Left kidney (tissue), 8 donors: ENCODE measurements at places on chromosomes 5 and 9.

GRCh38 chr9:128712451-128713410 lies 10.4 kb downstream of the PKN3 start:
- DNase-seq, result no peak

GRCh38 chr5:109316634-109317033 lies 93.1 kb downstream of the PJA2 start:
- DNase-seq, result no peak

DNA sequence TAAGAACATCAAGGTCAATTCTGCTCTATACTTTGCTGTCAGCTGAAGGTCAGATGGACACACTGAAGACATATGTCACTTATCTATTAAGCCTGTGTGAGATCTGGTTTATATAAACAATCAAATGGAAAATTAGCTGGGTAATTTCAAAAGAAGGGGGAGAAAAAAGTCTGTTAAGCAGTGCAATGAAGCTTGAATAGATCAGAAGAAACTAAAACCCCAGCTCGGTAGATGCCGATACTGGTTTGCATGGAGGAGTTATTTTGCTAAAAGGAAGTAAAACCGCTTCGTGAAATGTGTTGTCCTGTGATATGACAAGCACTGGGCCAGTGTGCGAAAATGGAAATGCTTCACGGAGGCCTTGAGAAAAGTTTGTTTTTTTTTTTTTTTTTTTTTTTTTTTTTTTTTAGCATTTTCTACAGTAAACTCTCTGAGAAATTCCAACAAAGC lies 148.8 kb downstream of the MEF2C start:
- DNase-seq, result no peak

- no peak for DNase-seq
Measured at GRCh38 chr5:178231539-178232123, 971 bp downstream of the PHYKPL start.

DNA sequence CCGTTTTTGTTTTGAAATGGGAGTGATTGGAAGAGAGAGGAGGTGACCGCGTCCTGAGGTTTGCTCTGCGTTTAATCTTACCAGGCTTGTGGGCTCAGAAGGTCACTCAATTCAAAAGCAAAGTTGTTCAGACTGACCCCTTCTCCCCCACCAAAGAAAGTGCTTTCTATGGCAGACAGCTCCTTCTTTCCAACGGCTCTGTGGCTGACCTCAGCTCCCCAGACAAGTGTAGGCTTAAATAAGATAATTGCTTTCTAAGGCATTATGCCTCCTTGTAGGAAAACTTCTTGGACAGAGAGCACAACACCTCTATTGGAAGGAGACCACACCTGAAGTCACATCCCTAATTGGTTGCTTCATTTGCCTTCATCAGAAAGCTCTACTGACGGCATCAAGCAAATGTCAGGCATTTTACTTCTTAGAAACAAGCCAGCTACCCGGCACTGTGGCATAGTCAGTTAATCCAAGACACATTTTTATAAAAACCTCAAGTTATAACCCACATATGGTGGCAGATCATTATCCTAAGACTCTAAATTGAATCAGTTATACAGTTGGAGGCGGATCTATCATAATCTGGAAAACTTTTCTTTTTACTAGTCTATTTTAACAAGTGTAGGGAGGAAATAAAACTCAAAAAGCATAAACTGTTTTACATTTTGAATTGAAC lies 94.9 kb downstream of the TMEM174 start:
- DNase-seq, result no peak

DNA sequence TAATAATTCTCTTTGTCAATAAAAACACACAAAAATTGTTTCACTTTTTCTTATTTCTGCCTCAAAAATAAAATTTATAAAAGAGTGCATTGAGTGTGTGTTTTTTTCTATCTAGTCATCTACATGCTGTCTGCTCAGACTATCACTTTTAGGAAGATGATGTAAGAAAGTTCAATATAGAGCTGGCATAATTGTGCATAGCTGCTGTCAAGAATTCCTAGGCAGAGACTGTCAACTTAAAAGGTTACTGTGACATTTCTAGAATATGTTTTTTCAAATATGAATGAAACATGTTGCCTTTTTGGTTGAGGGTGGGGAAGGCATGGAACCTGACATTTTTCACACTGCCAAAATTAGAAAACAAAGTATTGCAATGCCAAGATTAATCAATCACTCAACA lies 172.3 kb downstream of the CDH10 start:
- DNase-seq, result no peak

GRCh38 chr5:140986117-140986521 lies 19.8 kb downstream of the PCDHAC2 start:
- DNase-seq, result no peak

DNA sequence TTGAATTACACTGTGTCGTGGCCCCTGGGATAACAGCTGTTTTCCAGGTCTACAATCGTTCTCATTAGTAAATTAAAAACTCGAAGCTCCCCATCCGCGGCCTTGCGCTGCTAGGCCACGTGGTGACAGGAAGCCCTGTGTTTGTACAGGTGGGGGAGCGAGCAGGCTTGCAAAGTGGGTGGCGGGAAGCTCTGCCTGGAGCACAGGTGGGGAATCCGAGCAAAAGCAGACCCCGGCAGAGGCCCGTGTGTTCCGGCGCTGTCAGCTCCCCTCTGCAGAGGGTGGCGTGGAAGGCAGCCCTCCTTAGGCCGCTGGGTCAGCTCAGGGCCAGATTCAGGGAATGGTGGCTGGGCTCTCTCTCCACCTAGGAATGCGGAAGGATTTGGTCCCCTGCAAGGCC lies 59.5 kb upstream of the ERCC6L2 start:
- DNase-seq, result no peak

DNA sequence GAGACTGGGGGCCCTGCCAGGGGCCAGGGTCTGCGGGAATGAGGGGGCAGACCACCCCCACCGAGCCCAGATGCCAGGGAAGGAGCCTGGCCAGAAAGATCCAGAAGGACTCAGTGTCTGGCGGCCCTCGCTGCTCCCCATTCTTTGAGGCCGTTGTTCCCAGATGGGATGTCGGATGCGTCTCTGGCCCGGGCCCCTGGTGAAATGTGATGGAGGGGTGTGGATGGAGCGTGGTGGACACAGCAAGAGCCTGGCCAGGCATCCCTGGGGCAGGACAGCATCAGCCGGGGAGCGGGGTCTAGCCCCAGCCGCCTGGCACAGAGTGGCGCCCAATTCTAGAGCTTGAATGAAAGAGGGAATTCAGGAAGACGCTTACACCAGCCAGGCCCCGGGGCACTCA lies 46.2 kb upstream of the NKD2 start:
- DNase-seq, result no peak
